ENCODE measurements at places on chromosomes 6 and 20.

GRCh38 chr20:24018796-24019195 is 30.2 kb upstream of the GGTLC1 start:
- no peak for DNase-seq

DNA sequence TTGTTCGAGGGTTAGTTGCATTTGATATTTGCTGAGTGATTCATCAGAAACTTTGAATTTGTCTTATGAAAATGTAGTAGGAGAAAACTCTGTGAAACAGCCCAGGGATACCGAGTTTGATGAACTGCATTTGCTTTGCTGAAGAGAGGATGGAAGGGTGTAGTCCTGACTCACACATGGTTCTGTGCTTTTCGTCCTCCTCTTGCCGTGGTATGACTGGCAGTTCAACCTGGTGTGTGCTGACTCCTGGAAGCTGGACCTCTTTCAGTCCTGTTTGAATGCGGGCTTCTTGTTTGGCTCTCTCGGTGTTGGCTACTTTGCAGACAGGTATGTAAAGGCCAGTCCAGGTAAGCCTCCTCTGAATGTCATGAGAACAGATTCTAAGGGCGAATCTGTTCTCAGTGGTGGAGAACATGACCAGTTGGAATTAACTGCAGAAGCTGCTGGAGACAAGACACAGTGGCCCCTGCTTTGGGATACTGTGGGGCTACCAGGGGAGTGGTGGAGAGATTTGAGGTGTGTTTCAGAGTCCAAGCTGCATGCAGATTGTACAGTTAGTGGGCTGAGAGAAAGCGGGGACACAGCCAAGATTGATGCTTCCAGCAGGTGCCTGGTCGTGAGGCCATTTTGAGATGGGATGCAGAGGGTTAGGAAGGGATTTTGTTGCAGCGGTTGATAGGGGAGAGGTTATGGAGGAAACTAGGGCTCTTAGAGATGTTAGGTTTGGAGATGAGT is 8.4 kb downstream of the SLC22A1 start:
- no peak for DNase-seq

DNA sequence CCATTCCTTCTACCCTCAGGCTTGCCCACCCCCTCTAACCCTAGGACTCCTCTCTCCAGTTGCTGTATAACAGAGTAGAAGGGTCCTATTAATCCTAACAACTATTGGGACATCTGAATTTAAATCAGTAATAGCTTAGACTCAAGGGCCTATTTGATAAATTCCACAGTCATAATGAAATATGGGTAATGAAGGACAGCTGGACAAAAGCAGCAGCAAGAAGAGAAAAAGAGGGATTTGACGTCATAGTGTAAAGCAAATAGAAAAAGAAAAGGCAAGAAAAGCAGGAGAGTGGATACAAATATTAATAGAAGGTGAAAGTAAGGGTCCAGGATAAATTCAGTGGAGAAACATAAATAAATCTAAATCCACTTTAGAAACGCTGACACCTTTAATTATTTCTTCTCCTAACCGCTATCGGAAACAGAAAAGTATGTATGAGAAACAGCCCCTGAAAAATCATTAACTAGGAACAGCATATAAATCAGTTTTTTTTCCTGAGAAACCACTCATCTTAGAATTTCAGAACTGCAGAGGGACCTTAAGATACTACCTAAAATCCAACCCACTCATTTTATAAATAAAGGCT is 12.8 kb downstream of the FKBP5 start:
- DNase-seq = no peak

DNA sequence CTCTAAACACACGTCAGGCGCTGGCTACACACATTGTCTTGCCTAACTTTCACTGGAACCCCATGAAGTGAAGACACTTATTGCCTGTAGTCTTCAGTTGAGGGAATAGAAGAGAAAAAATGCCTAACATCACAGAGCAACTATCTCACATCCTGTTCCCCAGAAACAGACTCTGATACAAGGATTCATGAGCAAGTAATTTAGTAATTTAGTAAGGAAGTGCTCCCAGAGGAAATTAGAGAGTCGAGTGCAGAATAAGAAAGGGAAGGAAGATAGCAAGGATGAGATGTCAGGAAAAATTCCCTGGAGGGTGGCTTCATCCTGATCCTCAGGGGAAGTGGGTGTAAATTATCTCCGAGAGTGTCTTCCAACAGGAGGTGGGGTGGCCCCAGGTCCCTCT is 104.0 kb downstream of the FOXA2 start:
- DNase-seq = no peak

DNA sequence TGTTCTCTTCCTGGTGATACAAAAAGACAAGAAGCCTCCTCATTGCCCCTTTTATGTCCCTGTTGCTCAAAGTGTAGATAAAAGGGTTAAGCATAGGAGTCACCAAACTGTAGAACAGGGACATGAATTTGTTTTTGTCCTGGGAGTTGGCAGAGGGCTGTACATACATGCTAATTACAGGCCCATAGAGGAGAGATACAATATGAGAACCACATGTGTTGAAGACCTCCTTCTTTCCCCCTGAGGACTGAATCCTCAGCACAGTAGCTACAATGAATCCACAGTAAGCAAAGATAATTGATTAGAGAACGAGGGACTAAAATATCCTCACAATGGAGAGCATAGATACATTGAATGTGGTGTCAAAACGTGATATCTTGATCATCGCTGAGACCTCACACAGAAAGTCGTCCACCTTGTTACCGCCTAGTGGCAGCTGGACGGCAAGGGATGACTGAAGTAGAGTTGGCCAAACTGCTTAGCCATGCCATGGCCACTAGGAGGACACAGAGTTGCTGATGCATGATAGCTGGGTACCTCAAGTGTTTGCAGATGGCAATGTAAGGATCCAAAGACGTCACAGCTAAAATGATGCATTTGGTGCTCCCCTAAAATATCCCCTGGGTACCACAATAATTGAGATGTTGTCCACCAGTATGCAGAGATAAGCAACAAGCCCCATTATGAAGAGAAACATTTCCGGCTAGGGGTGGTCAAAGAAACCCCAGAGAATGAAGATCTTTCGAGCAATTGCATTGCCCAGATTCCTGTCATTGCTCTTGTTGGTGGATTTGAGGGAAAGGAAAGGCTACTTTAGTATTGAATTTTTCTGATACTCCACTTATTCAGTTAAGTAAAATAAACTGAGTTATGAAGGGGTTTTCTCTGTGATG is 15.0 kb downstream of the OR2B3 start:
- no peak for DNase-seq

DNA sequence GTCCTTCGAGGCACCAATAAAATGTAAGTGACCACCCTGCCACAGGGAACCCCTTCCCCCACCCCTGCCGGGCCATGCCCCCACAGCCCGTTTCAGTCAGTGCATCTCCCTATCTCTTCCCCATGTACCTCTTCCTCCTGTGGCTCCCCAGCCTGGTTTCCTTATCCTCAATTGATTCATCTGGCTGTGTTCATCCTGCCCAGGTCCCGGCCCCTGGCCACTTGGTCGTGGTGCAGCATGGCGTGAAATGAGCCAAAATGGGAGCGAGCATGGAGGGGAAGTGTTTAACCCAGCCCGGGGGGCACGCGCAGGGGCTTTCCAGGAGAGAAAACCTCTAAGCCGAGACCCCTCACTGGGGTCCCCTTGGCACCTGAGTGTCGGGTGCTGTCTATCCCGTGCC is 35.9 kb downstream of the HM13 start:
- no peak for DNase-seq

GRCh38 chr6:108895571-108895970 is 47.3 kb downstream of the ARMC2 start:
- DNase-seq = no peak
